ENCODE measurements at places on chromosomes 2 and 18.

DNA sequence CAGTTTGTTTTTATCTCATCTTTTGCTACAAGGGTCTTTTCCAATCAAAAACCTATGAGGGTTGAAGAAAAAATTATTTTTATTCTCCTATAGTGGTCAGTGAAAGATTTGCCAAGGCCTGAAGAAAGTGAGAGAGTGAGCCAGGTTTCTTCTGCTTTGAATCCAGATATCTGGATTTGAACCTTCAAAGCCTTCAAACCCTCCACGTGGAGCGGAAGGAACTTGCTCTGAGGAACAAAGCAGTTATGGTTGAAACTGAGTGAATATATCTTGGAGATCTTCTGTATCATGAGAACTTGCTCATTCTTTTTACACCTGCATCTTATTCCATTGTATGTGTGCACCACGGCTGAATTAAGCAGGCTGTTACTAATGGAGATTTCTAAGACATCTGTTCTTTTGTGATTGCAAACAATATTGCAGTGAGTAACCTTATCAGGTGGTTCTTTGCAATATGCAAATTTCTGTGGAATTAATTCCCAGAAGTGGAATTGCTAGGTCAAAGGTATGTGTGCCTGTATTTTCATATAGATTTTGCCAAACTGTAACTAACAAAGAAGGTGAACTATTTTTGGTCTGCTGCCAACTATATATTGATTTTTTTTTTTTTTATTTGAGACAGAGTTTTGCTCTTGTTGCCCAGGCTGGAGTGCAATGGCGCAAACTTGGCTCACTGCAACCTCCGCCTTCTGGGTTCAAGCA is 147.9 kb downstream of the B3GNT2 start:
- DNase-seq: no peak

- no peak for DNase-seq
These were observed 19.4 kb upstream of the SP5 start for GRCh38 chr2:170695521-170696410.

GRCh38 chr2:138105358-138105757 is 141.1 kb downstream of the HNMT start:
- DNase-seq: no peak

DNA sequence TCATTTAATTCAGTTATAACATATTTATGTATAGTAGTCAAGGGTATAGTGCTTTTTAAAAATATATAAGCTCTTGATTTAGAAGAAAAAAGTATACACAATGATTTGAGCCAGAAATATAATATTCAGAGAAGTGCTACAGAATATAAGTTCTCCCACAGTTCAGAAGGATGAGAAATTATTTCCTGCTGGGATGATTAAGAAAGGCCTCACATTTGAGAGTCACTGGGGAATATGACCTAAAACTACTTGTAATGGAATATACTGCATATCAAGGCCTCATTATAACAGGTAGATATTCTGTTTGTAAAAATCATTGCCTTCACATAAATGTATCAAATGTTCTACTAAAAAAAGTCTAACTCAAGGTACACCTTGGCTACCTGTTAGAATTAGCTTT is 203.5 kb downstream of the MBD2 start:
- DNase-seq: no peak

GRCh38 chr18:9859232-9859631 is 26.5 kb upstream of the TXNDC2 start:
- no peak for DNase-seq

Data from activated CD8-positive, alpha-beta memory T cell treated with anti-CD3 and anti-CD28 coated beads for 24 hours (primary cell).